Fibroblast of lung (primary cell): ENCODE measurements at places on chromosomes 6 and 20. TPM values are rescaled to one million over a fixed set of nuclear protein-coding genes. Genes with fewer than 3 reads are reported as not detected.

- no peak for DNase-seq
These were observed 846.3 kb downstream of the HACE1 start for GRCh38 chr6:104013312-104013971.

DNA sequence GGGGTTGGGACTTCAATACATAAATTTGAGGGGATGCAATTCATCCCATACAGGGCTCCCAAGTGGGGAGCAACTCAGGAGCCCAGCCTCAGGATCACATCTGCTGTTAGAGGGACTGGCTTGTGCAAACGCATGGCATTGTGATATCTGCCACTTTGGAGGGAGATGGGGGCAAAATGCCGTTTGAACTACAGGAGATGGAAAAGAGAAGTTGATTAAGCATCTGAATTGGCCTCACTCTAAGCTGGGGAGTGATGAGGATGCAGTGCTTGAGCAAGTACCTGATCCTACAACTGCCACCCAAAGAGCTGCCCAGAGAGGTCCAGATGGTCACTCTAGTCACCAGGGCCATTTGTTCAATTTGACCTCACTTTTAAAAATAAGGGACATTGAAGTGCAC, 2.0 kb downstream of the LY86 start:
- no peak for DNase-seq

DNA sequence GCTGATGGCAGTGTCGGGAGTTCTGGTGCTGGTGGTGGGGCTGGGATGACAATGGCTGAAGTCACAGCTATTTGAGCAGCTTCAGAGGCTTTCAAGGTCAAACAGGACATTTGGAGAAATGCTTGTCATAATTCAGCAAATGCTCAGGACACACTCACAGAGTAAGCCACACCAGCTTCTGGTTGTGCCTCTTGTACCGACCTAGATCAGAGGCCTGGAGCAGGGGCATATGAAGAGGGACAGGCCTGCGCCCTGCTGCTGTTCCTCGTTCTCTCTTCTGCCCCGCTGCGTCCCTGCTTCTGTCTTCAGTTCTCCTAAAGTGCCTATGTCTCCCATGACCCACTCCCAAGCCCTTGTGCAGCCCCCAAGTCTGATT, 893 bp upstream of the PGC start:
- no peak for DNase-seq

DNA sequence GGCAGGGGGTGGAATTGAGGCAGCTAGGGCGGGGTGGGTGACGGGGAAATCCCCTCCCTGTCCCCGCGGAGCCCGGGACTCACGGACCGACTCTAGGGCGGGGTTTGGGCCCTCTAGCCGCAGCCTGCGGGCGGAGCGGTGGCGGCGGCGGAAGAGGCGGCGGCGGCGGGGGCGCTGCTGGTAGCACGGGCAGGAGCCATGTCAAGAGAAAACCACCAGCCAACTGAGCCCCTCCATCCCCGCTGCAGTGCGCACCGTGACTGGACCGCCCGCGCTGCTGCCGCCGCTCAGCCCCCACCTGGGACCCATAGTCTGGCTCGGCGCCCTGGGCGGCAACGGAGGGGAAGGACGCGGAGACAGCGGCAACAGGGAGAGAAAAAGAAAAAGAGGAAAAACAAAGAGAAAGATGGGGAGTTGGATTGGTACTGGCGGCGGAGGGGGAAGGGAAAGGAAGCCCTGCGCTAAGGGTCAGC, 1.2 kb upstream of the C6orf62 start:
- DNase-seq: peak; percentile 34

- DNase-seq: no peak
These were observed 43.1 kb upstream of the SCML4 start for GRCh38 chr6:107867302-107867615.

DNA sequence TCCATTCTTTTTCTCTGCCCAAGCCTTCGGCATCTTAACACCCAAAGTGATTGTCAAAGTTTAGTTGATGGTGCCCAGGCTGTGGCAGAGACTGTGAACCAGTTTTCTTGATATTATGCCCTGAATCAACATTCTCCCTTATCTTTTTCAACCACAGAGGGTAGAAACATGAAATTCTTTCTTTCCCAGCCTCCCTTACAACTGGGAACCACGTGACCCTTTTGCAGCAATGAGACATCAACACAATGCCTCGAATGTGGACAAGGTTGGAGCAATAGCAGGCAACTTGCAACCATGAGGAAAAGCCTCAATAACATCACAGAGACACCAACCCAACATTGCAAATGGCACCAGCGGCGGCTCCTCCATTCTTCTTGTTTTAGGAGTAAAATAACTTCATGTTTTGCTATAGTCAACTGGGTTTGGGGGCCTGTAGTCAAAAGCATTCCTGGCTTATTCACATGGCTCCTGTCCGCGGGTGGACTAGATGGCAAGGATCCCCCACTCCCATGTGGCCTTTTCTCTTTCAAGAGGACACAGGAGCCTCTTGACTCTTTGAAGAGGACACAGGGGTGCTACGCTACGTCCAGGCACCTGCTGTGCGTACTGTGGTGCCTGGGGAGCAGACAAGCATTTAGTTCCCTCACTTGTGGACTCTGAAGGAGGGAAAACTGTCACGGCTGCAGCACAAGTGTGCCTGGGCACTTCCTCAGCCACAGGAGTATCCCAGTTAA, 90.5 kb downstream of the NOL4L start:
- peak; percentile 49 for DNase-seq

DNA sequence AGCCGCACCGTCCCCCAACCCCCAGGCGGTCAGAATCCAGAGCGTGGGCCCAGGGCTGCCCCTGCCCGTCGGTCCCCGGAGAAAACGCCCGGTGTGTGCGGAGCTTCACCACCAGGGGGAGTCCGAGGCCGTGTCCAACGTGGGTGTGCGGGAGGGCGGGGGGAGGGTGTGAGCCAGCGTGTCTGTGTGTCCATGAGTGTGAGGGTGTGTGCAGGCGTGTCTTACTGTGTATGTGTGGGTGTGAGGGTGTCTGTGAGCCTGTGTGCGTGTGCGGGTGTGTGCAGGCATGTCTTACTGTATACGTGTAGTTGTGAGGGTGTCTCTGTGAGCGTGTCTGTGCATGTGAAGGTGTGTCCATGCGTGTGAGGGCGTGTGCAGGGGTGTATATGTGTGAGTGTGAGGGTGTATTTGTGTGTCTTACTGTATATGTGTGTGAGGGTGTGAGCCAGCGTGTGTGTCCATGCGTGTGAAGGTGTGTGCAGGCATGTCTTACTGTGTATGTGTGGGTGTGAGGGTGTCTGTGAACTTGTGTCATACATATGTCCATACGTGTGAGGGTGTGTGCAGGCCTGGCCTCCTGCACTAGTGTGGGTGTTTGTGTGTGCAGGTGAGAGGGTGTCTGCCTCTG, 24.6 kb upstream of the GATA5 start:
- DNase-seq: peak; percentile 40

- DNase-seq: peak; percentile 31
These were observed 180.0 kb downstream of the GJA10 start for GRCh38 chr6:90074161-90074850.

GRCh38 chr6:166659581-166659980, 32.5 kb upstream of the RPS6KA2 start:
- DNase-seq: no peak

DNA sequence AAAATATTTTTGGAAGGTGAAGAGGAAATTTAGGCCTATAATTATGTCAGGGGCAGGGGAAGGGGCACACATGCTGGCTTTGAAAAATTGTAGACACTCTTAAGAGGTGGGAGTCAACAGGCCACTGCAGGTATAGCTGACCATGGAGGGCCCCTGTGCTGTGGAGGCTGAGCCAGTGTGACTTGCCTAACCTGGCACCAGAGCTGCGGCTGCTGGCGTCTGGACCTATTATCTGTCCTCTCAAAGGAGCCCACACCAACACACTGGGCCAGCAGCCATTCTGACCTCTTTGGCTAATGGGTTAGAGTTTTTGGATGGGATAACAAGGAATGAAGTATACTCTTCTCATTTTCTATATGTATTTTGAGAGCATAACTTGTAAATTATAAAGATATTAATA, 4.5 kb downstream of the GID8 start:
- no peak for DNase-seq

DNA sequence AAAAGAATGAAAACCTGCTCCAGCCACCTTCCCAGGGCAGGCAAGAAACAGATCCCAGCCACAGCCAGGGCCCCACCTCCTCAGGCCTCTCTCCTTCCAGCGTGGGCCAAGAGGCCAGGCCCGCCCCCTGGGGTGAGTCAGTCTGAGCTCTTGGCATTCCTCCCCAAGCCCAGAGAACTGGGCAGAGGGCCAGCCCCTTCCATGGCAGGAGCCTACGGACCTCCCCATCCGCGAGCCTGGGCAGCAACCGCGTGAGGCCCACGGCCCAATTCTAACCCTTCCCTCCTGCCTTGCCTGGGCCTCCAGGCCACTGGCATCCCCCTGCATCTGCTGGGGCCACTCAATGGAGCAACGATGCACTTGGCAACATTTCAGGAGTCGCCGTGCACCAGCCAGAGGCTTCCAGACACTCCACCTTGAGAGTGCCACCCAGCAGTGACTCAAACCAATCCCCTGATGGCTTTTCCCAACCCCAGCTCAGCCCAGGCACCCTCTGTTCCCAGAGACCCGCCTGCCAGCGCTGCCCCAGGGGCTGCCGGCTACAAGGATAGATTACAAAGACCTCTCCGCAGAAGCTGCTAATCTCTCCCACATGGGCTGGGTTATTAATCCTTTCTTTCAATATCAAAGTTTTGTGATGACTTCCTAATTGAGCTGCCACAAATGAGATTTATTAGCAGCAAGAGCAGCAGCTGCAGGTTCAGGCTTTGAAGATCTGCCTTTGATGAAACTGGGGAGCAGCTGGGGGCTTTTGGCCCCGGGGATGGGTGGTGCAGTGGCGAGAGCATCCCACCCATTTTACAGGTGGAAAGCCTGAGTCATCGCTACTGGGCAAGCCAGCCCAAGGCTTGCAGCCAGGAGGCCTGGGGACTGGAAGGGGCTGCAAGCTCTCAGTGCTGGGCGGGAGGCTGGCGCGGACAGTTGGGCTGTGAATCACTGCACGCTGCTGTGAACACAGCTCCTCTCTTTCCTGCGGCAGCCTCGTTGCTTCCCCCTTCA, 85.7 kb downstream of the NFATC2 start:
- peak; percentile 95 for DNase-seq

GRCh38 chr6:23446469-23446967, 679.5 kb upstream of the NRSN1 start:
- DNase-seq: peak; percentile 78

DNA sequence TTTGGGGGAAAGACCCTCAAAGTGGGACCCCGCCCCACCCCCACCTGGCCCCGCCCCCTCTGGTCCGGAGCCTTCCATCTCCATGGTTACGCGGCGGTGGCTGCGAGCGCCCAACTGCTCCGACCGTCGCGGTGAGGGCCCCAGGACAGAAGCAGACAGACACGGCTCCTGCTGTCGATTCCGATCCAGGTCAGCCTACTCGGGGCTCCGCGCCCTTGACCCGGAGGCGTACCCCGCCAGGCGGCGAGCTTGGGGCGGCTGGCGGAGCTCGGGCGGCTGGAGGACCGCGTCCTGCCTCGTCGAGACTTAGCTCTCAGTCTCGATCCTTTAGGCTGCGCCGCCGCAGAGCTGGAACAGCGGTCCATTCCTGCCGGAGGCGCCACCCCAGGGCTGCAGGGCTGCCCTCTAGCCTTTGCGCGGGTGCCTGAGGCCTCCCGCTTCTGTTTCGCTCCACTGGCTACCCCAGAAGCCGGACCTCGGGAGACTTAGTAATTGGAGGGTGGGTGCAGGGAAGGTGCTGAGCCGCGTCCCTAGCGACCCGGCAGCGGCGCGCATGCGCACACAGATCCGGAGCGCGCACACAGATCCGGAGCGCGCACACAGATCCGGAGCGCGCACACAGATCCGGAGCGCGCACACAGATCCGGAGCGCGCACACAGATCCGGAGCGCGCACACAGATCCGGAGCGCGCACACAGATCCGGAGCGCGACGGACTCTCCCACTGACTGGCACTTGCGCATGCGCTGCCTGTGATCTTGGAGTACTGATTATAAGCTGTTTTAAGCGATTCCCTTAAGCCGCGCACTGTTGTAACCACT, at the start of gene CFAP206:
Gene CFAP206 (plus strand): TSS at position 72 of the 820 bp plus-strand sequence. CDS start 1,868 bp downstream, outside the sequence.
- DNase-seq: peak; percentile 84

DNA sequence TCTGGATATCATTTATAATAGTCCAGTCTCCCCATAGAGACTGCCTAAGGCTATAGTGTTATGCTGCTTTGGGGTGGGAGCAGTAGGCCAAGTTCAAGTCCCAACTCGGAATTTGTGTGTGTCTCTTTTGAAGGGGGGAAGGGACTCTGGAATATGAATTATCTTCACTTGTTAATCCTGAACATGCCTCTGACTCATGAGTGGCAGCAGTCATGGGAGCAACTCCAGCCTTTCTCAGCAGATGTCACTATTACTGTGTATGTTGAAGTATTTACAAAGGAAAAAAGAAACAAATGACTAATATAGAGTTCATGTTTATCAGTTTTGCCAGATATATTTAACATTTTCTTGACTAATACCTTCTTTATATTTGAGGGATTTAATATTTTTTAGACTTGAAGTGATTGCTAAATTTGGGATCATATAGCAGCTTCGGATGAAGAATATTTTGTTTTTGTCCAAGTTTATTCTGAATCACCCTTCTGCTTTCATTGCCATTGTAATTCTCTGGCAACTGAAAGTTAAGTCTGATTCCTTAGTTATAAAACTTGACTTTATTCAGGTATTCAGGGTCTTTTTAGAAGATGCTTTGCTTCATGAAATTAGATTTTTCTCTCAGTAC, 23.4 kb downstream of the FAM217A start:
- peak; percentile 77 for DNase-seq

DNA sequence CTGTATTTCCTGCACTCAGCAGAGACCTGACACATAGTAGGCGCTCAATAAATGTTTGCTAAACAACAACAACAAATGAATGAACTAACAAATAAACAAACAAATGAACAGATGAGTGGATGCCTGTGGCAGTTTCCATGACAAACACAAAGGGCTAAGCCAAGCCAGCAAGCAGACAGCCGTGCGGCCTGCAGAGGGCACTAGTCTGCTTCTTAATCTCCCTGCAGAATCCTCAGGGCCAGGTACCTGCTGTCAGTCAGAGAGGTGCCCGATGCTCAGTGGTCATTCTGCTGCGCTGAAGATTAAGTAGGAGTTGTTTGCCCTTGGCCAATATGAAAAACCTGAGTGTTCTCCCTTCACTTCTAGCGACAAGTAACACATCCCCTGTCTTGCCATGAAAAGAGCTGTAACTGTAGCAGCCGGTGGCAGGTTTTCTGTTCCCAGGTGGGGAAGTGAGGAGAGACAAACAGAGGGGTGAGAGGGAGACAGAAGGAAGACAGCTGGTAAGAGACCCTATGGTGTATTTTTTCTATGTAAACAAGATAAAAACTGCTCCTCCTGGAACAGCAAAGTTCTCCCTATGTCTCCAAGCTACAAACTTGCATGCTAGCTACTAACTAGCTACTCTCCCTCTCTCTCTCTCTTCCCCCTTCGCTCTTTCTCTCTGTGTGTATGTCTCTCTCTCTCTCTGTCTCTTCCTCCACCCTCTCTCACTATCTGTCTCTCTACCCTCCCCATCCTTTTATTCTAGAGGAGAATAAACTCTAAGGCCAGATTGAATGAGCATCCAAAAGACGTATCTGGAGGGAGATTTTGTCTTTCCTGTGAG, at the start of gene MC3R:
Gene MC3R (plus strand): TSS at position 779 of the 829 bp plus-strand sequence. CDS start 112 bp downstream, outside the sequence.
- DNase-seq: peak; percentile 19

TMEM14C gene
- total RNA-seq: 123 and 124 TPM in 2 replicates

BPIFB2 gene
- not detected in 2 replicates for total RNA-seq

SCAF8 gene
- total RNA-seq: 24.1 and 30.9 TPM in 2 replicates

TREM1 gene
- 0.26 TPM in 1 of 2 replicates, not detected in the other for total RNA-seq

MTFR2 gene
- 0.26 and 0.83 TPM in 2 replicates for total RNA-seq

SNX3 gene
- total RNA-seq: 182 and 209 TPM in 2 replicates

GJA1 gene
- total RNA-seq: 154 and 209 TPM in 2 replicates
